SJSA1 (cell line): ENCODE measurements at places on chromosomes 16 and 17.

DNA sequence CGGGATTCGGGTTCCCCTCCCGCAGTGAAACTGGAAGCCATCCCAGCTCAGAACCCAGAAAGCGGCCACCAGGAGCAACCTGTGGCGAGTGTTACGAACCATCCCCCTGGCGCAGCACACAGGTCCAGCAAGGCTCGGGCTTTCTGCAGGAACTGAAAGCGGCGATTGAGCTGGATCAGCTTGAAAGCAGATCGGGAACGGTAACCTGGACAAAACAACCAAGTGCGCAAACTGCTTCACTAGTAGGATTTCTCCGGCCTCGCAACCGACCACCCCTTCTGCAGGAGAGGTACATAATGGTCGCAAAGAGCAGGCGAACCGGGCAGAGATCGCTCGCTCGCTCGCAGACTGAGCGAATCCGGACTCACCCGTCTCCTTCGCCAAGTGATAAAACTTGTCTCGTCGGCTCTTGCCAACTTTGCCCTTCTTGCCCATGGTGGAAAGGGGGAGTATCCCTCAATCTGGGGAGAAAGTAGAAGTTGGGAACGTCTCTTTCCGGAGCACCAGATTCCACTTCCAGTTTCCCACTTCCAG, 696 bp upstream of the PSMC5 start:
- H3K36me3 ChIP-seq, result peaks cover 94% of the 10 kb centered on the region
- DNase-seq, result no peak
- peak overlapping the region; percentile 96 for H3K27ac ChIP-seq

- H3K4me3 ChIP-seq, result no peak overlapping the region
- no peaks in the 10 kb centered on the region for H3K4me1 ChIP-seq
- no peak for DNase-seq
- no peak overlapping the region for H3K27ac ChIP-seq
- no peaks in the 10 kb centered on the region for H3K36me3 ChIP-seq
Observed at GRCh38 chr17:65900216-65900615, 291.7 kb downstream of the CEP112 start.

- H3K4me1 ChIP-seq, result no peaks in the 10 kb centered on the region
- peaks cover 41% of the 10 kb centered on the region for H3K27me3 ChIP-seq
- no peak overlapping the region for H3K4me3 ChIP-seq
- H3K27ac ChIP-seq, result no peak overlapping the region
- no peak for DNase-seq
Observed at GRCh38 chr17:74149597-74150427, 53.7 kb upstream of the RPL38 start.

DNA sequence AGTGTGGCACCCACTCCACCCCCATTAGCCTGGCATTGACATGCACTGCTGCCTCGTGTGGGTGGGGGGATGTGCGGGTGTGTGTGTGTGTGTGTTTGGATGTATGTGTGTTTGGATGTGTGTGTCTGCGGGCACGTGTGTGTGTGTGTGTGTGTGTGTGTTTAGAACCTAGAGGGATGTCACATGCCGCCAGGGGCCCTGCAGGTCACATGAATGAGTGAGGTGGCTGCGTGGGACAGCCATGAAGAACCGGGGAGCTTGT, 9.0 kb downstream of the KATNB1 start:
- DNase-seq, result no peak
- no peaks in the 10 kb centered on the region for H3K4me1 ChIP-seq
- no peak overlapping the region for H3K27ac ChIP-seq
- no peaks in the 10 kb centered on the region for H3K27me3 ChIP-seq
